ENCODE measurements at places on chromosomes 12 and 14.

- no peak for DNase-seq
These were observed 33.2 kb downstream of the TOGARAM1 start for GRCh38 chr14:44995196-44995595.

DNA sequence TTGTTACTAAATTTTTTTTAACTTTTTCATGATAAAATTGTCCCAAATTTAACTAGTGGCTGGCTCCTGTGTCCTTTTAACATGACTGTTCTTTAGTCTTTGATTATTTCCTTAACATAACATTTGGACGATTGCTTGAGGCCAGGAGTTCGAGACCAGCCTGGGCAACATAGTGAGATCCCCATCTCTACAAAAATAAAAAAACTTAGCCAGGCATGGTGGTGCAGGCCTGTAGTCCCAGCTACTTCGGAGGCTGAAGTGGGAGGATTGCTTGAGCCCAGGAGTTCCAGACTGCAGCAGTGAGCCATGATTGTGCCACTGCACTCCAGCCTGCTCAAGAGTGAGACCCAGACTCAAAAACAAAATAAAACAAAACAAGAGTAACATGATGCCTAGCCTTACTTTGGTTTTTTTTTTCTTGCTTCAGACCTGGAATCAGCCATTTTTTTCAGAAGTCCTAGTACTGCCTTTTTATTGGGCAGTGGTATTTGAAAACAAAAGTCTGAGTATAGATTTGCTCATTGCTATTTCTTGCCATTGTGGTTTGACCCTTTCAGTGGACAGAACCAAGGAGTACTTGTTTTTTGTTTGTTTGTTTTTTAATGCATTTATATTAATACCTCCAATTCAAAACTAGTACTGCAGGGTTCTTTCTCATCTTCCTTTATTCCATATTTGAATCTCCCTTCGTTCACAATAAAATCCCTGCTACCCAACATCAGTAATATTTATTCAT lies 4.8 kb downstream of the TOGARAM1 start:
- no peak for DNase-seq

DNA sequence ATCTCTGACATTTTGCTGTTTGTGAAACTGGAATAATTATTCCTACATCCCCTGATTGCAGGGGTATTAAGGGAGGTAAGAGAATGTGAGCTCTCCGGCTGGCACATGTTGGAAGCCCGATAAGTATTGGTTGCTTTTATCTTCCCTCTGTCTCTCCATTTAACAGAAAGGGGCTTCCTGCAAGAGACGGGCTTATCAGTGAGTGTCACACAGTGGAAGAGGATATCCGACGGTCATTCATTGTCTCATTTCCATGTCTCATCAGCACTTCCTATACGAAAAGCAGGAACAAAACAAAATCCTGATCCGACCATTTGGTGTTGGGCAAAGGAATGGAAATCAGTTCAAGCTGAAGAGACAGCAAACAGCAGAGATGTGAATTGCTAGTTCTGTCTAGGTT lies 10.7 kb downstream of the DYRK4 start:
- no peak for DNase-seq

- DNase-seq: no peak
These were observed 21.0 kb upstream of the TSPAN11 start for GRCh38 chr12:30905463-30906009.

- no peak for DNase-seq
These were observed 239.5 kb upstream of the SFSWAP start for GRCh38 chr12:131471271-131471905.

DNA sequence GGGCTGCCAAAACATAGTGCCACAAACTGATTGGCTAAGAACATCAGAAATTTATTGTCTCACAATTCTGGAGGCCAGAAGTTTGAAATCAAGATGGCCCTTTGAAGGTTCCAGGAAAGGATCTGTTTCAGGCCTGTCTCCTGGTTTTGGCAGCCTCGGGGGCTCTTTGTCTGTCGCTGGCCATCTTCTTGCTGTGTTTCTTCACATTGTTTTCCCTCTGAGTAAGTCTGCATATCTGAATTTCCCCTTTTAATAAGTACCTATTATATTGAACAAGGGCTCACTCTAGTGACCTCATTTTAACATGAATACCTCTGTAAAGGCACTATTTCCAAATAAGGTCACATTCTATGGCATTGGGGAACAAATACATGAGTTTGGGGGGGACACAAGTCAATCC lies 467.1 kb upstream of the MGAT4C start:
- no peak for DNase-seq

DNA sequence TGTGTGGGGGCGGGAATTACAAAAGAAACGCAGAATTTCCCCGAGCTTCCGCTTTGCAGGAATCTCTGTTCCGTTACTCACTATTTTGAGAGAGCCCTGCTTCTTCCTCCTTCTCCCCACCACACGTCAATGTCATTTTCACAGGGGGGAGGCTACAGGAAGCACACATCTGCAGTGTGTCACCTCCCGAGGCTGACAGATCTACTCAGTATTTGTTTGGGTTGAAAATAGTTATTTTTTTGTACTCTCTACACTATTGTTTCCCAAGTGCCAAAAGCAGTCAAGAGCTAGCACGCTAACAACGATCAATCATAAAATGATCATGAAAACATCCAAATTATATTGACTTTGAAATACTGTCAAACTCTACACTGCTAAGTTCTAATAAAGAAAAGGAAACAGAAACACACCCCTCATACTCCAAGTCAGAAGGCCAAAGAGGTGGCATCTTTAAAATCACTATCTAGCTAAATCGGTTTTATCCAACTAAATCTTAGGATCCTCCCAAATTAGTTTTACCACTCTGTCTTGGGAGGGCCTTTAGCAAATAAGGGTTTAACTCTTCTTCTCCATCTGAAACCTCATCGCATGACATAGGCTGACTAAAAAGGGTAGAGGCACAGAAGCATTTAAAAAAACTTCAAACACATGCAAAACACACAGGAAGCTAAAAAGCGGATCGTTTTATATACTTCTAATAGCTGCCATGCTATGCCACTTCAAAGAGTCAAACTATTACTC lies 51.8 kb downstream of the FOXN3 start:
- peak; percentile 66 for DNase-seq

- DNase-seq: no peak
These were observed 505 bp upstream of the HEBP1 start for GRCh38 chr12:13000616-13000924.

DNA sequence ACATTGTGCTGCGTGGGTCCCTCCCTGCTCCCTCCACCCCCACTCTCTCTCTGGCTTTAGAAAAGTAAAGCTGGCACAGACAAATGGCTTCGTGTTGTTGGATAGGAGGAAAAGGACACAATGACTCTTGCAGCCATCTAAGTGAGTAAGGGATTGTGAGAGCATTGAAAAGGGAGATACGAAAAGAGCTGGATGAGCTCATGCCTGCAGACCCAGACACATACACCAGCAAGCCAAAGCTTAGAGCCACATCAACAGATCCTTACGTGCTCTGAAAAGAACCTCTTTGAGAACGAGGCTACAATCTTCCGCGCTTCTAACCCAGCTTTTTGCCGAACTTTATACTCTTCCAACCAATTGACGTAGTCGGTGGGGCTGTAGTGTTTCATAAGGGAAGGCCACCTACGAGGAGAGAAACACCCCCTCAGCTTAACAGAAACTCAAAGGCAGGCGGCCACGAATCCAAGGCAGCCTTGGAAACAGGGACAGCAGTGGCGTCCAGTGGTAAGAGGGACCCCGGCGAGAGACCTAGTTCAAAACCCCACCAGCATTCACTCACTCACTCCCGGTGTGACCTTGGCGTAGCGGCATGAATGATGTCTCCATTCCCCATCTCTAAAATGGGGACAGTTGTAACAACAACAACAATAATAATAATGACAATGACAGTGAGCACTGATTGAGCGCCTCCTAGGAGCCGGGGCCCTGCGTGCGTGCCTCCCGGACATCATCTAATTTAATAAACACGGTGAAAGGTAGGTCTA lies 1.1 kb downstream of the FBXO21 start:
- no peak for DNase-seq

DNA sequence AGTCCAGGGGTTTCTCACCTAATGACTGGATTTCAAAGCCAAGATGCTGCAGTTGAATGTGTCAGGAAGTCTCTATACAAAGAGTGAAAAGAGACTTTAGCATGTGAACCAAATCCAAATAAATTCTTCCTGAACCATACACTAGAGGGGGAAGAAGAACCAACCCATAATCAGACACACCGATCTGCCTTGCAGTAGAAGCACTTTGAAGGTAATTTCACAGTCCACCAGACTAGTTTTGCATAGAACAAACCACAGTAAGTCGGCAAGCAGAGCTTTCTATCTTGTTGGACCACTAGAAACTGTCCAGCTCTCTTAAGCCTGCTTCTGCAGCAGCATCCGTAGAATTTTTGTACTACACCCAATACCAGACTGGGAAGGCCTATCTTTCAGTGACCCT lies 39.3 kb downstream of the FIGNL2 start:
- no peak for DNase-seq

GRCh38 chr12:62694632-62695031 lies 228.0 kb downstream of the MON2 start:
- DNase-seq: no peak

- no peak for DNase-seq
These were observed 10.4 kb upstream of the SOX5 start for GRCh38 chr12:23959826-23960225.

GRCh38 chr14:90573385-90574105 lies 176.7 kb downstream of the CALM1 start:
- DNase-seq: no peak

DNA sequence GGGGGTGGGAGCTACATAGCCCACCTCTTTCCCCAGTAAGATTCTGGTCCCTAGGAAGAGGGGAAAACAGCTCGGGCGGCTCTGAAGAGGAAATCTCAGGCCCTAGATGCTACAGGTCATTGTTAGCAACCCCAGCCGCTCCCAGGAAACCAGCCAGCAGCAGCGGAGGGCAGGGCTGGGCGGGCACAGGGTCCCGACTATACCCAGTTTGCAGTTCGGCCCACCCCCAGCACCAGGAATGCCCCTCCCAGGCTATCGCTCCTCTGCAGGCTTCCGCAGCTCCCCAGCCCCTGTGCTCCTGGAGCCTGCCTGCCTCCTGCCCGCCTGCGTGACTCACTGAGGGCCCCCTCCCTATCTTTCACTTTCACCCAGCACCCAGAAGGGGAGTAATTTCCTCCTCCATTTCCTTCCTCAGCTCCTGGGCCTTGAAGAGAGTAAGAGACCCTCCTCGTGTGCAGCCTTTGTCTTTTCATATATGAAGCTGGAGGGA lies 27.2 kb upstream of the PNMA1 start:
- DNase-seq: peak; percentile 74

GRCh38 chr14:67733616-67734015 lies 31.9 kb downstream of the RDH12 start:
- no peak for DNase-seq

DNA sequence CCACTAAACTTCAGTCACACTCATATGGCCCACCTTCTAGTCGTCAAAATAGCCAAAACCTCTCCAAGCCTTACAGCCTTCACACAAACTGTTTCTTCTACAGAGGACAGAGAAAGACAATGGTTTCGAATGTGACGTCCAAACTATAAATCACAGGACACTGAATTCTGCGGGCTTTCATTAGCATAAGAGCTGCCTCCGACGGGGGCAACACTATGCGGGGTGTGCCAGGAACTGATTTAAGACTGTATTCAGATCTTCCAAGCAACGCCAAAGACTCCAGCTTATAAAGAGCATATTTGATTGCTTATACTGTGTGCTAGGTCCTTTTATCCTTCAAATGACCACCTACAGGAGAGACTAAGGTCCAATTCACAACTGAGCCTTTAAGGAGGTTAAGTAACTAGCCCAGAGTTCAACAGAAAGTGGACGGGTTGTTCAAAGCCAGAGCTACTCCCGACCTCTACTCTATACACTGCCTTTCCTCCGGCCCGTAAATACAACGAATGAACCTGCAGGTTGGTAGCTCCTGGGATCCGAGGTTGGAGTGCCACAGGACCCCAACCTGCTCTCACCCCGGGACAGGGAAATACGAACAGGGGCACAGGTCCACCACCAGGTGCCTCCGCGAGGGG lies 575 bp downstream of the L2HGDH start:
- DNase-seq: no peak

DNA sequence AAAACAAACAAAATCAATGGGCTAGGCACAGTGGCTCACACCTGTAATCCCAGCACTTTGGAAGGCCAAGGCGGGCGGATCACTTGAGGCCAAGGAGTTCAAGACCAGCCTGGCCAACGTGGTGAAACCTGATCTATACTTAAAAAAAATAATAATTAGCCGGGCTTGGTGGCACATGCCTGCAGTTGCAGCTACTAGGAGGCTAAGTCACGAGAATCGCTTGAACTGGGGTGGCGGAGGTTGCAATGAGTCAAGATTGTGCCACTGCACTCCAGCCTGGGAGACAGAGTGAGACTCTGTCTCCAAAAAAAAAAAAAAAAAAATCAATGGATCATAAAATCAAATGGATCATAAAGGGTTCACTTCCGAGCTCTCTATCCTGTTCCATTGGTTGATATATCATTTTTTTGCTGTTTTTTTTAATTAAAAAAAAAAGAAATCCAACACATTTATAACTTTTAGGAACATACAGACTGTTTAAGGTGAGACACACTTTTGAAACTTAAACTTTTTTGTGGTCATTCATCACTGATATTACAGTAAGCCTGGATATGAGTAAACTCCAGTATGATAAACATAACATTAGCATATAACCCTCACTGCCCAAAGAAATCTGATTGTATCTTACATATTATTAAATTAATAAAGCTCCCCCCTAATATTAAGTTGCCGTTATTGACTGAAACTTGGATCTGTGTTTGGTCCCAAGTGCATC lies 22.1 kb downstream of the MOK start:
- no peak for DNase-seq

GRCh38 chr12:25840678-25841465 lies 117.6 kb upstream of the RASSF8 start:
- no peak for DNase-seq

- DNase-seq: no peak
These were observed 79.9 kb downstream of the CHGA start for GRCh38 chr14:93002851-93003298.

GRCh38 chr12:116990971-116991966 lies 80.5 kb downstream of the FBXW8 start:
- DNase-seq: no peak

DNA sequence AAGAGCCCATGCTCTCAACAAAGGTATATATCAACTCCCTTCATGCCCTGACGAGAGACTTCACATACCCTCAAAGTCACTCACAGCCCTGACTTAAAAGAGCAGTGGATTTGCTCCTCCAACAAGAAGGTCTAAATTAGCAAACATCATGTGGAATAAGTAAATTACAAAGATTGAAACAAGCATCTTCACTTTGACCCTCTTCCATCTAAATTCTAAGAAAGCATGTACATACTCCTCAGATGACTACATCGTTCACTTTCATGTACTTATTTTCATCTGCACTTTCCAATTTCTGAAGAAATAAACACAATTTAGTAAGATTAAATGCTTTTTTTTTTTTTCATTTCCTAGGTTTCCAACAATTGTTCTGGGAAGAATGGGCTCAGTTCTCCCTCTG lies 38.6 kb upstream of the KRR1 start:
- DNase-seq: no peak

GRCh38 chr12:84069198-84069597 lies 843.4 kb downstream of the SLC6A15 start:
- DNase-seq: no peak
